Nasal cavity respiratory epithelium epithelial cell of viscerocranial mucosa (primary cell): ENCODE measurements at places on chromosomes 1 and 21. TPM values are rescaled to one million over a fixed set of nuclear protein-coding genes. Genes with fewer than 3 reads are reported as not detected.

Gene PYHIN1
- total RNA-seq, result 0.21 TPM in 1 of 2 replicates, not detected in the other

Gene SPRR2G
- total RNA-seq, result 2.1 TPM in 1 of 2 replicates, not detected in the other

Gene MASP2
- total RNA-seq, result not detected in 2 replicates

Gene LAMB3
- 1,456 and 1,978 TPM in 2 replicates for total RNA-seq

Gene RIPPLY3
- total RNA-seq, result under 0.01 and 0.07 TPM in 2 replicates

Gene RGS18
- under 0.01 TPM in 2 replicates for total RNA-seq

Gene CRNN
- 3.8 and 24.6 TPM in 2 replicates for total RNA-seq

Gene ESPN
- 2.4 and 43.2 TPM in 2 replicates for total RNA-seq

Gene SEMA4A
- total RNA-seq, result 3.8 and 11.9 TPM in 2 replicates

Gene MTOR
- total RNA-seq, result 40.0 and 78.4 TPM in 2 replicates

Gene TRAF3IP3
- total RNA-seq, result not detected in 2 replicates

Gene SNAPIN
- total RNA-seq, result 42.1 and 66.6 TPM in 2 replicates

Gene KIF26B
- total RNA-seq, result 2.1 and 12.4 TPM in 2 replicates

Gene NUDT4B
- 13.5 and 17.8 TPM in 2 replicates for total RNA-seq

Gene C1QB
- not detected in 2 replicates for total RNA-seq

Gene C4BPA
- total RNA-seq, result not detected in 2 replicates

Gene AADACL4
- not detected in 2 replicates for total RNA-seq

Gene EXTL2
- 2.7 and 7.4 TPM in 2 replicates for total RNA-seq

Gene SSBP3
- 3.1 and 5.3 TPM in 2 replicates for total RNA-seq

Gene LCE5A
- not detected in 2 replicates for total RNA-seq

Gene MIA3
- 48.2 and 52.0 TPM in 2 replicates for total RNA-seq

Gene PALMD
- 1.7 and 15.5 TPM in 2 replicates for total RNA-seq

Gene SCAF4
- 4.1 and 13.0 TPM in 2 replicates for total RNA-seq

Gene MCOLN2
- total RNA-seq, result 0.68 and 1.1 TPM in 2 replicates

Gene SYCP1
- not detected in 2 replicates for total RNA-seq

Gene OPRD1
- total RNA-seq, result not detected in 2 replicates

Gene HCRTR1
- not detected in 2 replicates for total RNA-seq

Gene THEM5
- not detected in 2 replicates for total RNA-seq

Gene DVL1
- total RNA-seq, result 204 and 206 TPM in 2 replicates
